ENCODE measurements at places on chromosomes 4 and X. TPM values are rescaled to one million over a fixed set of nuclear protein-coding genes. Genes with fewer than 3 reads are reported as not detected.

The SPIN2A gene
- 0.80 TPM for total RNA-seq

The MGARP gene
- total RNA-seq, result not detected

The DOK7 gene
- total RNA-seq, result 0.53 TPM

The TMEM33 gene
- 18.2 TPM for total RNA-seq

The NAA11 gene
- not detected for total RNA-seq

The DCHS2 gene
- 0.28 TPM for total RNA-seq

The CYBB gene
- total RNA-seq, result 5.5 TPM

The HSD17B13 gene
- total RNA-seq, result 1.6 TPM

DNA sequence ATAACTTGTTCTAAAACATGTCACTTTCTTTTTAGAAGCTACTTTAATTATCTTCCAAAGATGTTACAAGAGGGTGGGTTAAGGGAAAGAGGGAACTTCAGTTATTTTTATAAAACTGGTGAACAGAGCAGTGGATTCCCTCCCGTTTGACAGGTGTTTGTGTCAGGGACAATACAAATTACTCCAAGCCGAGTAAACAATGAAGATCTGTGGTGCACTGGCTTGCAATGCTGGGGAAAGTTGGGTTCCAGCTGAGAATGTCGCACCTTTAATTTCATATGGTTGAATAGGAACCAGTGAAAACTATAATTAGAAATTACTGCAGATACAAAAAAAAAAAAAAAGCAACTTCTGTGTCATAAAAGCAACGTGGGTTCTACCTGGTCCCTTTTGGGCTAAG lies 98.6 kb upstream of the TTC29 start:
- DNase-seq, result no peak

DNA sequence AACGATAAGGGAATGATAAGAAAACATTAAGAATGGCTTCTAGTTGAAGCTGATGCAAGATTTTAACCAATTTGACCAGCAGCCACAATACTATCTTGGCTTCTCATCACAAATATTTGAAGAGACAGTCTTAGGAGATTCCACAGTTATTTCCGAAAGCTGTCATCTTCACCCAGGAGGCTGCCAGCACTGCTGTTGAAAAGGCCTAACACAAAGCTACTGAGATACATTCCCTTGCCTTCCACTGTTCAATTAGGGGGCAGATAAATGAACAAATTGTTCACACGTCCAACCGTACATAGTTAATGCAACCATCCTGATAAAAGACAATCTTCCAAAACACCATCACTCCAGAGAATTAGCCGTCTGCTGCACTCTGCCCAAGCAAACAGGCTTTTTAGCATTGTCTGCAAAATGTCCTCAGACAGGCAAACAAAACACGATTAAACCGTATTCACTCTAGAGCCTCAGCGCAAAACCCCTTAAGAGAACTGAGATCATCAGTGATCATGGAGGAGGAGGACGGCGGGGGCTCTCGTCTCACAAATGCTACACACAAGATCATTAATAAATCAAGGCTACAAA lies 189.8 kb upstream of the PSAPL1 start:
- DNase-seq, result no peak

- DNase-seq, result peak; percentile 63
These were observed 57.5 kb upstream of the SORCS2 start for GRCh38 chr4:7134737-7135388.

DNA sequence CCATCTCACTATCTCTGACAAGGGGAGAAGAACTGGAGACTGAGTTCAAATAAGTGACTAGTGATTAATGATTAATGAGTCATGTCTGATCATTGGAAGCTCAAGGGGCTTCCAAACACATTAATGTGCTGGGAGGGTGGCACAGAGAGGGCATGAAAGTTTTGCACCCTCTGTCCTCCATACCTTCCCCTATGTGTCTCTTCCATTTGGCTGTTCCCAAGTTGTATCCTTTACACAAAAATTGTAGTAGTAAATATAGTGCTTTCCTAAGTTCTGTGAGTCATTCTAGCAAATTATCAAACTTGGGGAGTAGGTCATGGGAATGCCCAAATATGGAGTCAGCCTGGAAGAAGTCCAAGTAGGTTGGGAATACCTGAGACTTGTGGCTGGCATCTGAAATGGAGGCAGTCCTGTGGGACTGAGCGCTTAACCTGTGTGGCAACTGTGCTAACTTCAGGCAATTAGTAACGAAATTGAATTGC lies 4.1 kb upstream of the FAM200B start:
- DNase-seq, result no peak

DNA sequence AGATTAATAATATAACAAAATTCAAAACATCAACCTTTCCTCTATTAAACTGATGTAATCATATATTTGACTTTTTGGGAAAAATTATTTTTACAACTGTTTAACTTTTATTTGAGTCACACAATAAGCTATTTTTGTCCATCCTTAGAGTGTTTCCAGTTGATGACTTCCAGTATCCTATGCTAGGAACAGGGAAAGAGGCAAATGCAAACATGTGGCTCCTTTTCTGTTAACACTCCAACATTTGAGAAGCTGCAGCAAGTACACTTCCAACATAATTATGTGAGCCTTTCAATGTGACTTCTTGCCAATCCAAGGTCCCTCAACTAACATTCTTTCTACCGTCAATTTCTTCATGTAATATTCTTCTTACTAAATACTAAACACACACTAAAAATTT lies 117.7 kb downstream of the PPA2 start:
- no peak for DNase-seq

GRCh38 chr4:140315970-140316369 lies 57.5 kb upstream of the SCOC start:
- DNase-seq, result no peak

DNA sequence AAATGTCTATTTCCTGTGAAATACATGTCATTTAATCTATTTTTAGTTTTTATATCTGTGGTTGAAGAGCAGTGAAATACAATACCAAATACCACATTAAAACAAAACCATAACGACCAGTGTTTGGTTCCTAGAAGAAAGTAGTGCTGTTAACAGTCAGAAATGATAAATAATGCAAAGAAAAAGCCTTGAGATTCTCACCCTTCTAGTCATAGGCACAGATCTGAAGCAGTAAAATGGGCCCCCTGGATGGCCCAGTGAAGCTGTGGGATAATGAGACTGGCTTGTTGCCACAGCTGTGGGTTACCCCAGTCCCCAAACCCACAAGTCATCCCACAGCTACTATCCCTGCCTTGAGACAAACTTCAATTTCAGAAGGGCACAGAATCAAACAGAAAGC lies 137.3 kb upstream of the RPL34 start:
- DNase-seq, result no peak

DNA sequence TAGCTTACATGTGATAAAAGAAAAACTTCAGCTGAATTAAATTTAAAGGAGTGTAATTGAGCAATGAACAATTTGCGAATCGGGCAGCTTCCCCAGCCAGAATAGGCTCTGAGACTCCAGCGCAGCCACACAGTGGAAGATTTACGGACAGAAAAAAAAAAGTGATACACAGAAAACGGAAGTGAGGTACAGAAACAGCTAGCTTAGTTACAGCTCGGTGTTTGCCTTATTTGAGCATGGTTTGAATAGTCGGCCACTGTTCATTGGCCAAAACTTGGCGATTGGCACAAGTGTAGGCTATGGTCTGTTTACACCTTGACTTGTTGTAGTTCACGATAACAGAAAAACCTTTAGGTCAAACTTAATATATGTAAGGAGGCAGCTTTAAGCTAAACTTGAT lies 16.7 kb upstream of the SUPT20HL1 start:
- DNase-seq, result no peak

DNA sequence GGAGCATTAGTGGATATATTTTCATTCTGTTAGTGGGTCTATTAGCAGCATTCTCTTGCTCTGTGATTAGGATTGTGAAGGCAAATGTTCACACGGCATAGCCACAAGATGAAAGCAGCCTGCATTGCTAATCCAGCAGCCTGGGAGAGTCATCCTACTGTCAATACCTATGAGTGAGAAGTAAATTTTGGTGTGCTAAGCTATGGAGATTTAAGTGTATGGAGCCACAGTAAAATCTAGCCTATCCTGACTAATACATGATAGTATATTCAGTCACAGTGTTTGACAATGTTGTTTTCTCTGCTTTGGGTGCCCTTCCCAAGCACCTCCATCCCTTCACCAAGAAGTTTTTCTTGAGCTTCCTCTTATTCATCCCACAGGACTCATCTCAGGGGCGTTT lies 47.2 kb upstream of the TMPRSS11F start:
- no peak for DNase-seq

DNA sequence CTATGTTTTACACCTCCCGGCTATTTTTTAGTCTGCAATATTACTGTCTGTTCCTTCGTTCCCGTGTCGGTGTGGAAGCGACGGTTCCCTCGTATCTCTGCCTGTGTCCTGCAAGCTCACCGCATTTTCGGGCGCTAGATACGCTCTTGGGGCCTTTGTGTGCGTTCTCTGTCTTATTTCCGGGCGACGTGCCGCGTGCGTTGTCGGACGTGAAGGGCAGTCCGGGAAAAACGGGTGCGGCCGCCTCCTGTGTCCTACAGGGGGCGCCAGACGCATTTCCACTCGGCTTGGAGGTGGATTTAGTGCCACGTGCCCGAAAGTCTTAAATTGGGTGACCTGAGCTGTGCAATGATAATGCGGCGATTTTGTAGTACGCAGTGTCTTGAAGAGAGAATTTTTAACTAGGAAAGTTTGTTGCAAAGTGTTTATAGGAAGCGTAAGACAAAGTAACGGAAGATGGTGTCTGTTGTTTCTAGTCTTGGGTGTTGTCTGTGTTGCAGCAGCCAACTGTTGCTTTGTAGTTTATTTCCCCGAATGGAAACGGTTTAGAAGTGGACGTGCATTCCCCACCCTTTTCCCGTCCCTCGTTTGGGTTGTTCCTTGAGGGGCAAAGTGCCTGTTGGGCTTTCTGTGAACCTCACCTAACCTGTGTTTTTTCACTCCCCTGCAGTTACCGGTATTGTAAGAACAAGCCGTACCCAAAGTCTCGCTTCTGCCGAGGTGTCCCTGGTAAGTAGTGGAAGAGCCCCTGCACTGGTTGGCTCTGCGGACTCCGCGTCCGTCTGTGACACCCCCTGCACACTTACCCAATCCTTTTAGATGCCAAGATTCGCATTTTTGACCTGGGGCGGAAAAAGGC lies 720 bp downstream of the RPL10 start:
- peak; percentile 83 for DNase-seq

- DNase-seq, result no peak
These were observed 16.0 kb downstream of the RAB40A start for GRCh38 chrX:103503163-103503852.

DNA sequence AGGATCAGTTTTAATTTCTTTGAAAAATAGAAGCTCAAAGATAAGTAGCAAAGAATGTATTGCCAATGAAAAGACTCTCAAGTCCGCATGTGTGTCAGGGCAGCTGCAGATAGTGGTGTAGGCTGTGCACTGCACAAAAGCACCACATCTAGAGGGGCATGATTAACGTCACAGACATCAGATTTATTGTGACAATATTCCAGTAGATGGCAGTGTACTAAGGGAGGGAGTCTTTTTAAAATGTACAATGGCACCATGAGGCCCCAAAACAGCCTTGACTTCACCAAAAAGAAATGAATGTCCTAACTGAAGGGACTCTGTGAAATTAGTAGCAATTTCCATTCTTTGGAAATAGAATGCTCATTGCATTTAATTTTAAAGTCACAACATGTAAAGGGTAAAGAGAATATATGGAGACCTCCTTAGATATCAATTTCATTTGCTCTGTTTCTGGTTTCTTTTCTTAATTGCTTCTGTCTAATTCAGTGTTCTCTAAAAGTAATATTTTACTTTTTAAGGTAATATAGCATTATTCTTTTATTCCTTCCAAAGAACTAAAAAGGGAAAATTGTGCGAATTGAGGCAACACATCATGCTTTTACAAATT lies 98.4 kb downstream of the ZNF827 start:
- DNase-seq, result no peak

All from Peyer's patch (tissue), 4 donors.